ENCODE measurements at places on chromosomes 7 and 10.

GRCh38 chr10:61612450-61612849 is 50.3 kb upstream of the CABCOCO1 start:
- no peak for DNase-seq

GRCh38 chr10:72847681-72848080 is 45.9 kb upstream of the OIT3 start:
- DNase-seq = no peak

GRCh38 chr10:44207160-44207559 is 177.7 kb downstream of the CXCL12 start:
- DNase-seq = no peak

DNA sequence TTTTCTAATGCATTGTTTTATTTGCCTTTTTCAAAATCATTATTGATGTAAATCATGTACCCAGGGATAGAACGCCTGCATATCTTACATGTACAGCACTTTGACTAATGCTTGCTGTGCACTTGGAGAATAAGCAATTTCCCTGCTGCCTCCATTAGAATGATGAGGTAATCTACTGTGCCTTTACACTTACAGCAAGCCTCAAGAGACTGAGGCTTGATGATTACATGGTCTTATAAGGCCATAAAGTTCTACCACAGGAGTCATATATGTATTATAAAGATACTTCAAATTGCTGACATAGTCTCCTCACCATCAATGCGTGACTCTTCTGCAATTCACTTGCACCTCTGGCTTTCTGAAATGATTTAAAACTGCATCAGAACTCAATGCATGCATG is 328.6 kb upstream of the HGF start:
- no peak for DNase-seq

DNA sequence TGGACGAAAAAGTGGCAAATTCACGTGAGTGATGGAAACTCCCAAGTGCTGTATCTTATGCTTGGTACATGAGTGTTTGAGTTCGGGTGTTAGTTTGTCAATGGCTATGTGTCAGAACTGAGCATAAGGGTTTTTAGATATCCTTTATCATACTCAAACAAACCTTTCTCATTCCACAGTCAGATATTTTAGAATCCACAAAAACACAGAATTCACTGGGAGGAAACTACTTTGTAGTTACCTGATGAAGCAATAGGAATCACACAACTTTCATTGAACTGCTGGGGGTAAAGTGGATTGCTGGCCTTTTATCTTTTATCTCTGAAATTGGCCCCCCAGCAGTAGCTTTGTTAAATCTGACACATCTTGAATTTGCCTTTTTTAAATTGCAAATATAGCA is 64.0 kb downstream of the DKK1 start:
- DNase-seq = no peak

- DNase-seq = no peak
Observed at GRCh38 chr7:75644589-75644988, 94.2 kb downstream of the HIP1 start.

GRCh38 chr10:26481914-26482550 is 43.9 kb downstream of the APBB1IP start:
- no peak for DNase-seq

DNA sequence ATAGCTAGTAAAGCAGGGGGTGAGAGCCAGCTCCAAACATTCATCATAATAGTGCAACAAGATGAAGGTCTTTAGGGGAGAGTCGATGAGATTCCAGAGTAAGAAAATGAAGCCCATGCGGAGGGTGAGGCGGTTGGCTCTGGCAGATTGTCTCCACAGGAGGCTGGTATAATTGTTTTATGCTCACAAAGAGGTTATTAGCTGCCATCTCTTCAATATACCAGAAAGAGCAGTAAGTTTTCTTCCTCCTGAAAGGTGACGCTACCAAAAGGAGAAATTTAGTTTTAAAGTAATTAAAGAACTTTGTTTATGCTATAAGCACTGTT is 59.2 kb upstream of the KCNIP2 start:
- DNase-seq = no peak

GRCh38 chr7:151461096-151461941 is 21.4 kb upstream of the CRYGN start:
- DNase-seq = no peak

- DNase-seq = no peak
Observed at GRCh38 chr7:16178092-16178491, 243.2 kb downstream of the CRPPA start.

- no peak for DNase-seq
Observed at GRCh38 chr10:35340975-35341374, 4.7 kb downstream of the CCNY start.

GRCh38 chr10:43863859-43864591 is 215.3 kb upstream of the ZNF32 start:
- no peak for DNase-seq

DNA sequence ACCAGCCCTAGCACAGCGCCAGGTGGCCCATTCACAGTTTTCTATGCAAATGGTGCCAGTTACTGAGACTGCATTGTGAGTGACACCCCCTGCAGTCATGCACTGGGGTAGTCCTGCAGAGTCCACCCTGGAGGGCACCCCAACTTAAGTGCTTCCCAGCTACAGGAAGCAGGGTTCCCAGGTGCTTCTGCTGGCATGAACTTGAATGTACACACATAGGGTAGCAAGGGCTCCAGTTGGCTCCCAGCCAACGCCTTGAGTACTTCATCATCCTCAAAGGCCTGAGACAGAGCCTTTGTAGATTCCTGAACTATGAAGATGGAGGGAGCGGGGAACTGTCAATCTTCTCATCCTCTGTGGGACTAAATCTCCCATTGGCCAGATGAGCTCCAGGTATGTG is 11.5 kb upstream of the NPFFR1 start:
- no peak for DNase-seq

- DNase-seq = no peak
Observed at GRCh38 chr10:2744547-2745200, 322.7 kb upstream of the PFKP start.

GRCh38 chr7:88041583-88041982 is 107.5 kb downstream of the ADAM22 start:
- no peak for DNase-seq

- DNase-seq = peak; percentile 86
Observed at GRCh38 chr10:102119417-102120141, 589 bp downstream of the LDB1 start.

GRCh38 chr10:100888957-100889356 is 23.8 kb upstream of the SLF2 start:
- DNase-seq = peak; percentile 48

DNA sequence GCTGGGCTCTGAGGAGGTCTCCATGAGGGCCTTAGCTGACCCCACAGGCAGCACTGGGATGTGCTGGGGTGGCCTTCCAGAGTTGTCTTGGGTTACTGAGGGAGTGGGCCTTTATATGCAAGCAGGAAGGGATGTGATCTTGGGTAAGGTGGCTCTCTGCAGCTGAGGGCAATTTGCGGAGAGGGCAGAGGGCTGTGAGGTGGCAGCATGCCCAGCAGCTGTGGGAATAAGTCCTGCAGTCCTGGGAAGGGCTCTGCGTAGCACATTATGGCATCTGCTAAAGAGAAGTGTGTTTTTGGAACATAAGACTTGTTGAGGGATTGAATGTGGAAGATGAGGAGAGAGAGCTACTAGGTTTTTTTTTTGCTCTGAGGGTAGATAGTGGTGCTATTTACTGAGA is 99.6 kb upstream of the KMT2E start:
- DNase-seq = no peak

- DNase-seq = no peak
Observed at GRCh38 chr10:91556691-91557566, 75.9 kb downstream of the PPP1R3C start.

GRCh38 chr7:38524786-38525185 is 106.4 kb downstream of the AMPH start:
- no peak for DNase-seq

DNA sequence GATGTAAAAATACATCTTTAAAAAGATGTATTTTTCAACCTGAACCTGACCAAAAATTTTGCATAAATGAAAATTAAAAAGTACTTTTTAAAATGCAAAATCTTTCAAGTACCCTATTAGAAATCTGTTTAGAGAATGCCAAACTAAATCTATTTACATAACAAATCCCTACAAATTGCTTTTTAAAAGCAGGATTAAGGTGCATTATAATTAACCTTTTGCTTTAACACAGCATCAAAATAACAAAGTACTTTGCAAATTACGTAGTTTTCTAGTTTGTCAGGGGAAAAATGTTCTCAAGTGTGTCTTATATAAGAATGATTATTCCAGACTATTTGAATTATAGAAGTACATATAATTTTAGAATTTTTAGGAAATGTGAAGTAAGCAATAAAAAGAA is 160.8 kb downstream of the VPS50 start:
- no peak for DNase-seq

GRCh38 chr7:111049971-111050680 is 40.8 kb upstream of the LRRN3 start:
- no peak for DNase-seq

- DNase-seq = no peak
Observed at GRCh38 chr7:45720989-45721388, 146.8 kb downstream of the ADCY1 start.

- DNase-seq = peak; percentile 20
Observed at GRCh38 chr10:122342293-122343134, 32.0 kb upstream of the PLEKHA1 start.

GRCh38 chr7:81111781-81112540 is 193.1 kb upstream of the SEMA3C start:
- DNase-seq = no peak

DNA sequence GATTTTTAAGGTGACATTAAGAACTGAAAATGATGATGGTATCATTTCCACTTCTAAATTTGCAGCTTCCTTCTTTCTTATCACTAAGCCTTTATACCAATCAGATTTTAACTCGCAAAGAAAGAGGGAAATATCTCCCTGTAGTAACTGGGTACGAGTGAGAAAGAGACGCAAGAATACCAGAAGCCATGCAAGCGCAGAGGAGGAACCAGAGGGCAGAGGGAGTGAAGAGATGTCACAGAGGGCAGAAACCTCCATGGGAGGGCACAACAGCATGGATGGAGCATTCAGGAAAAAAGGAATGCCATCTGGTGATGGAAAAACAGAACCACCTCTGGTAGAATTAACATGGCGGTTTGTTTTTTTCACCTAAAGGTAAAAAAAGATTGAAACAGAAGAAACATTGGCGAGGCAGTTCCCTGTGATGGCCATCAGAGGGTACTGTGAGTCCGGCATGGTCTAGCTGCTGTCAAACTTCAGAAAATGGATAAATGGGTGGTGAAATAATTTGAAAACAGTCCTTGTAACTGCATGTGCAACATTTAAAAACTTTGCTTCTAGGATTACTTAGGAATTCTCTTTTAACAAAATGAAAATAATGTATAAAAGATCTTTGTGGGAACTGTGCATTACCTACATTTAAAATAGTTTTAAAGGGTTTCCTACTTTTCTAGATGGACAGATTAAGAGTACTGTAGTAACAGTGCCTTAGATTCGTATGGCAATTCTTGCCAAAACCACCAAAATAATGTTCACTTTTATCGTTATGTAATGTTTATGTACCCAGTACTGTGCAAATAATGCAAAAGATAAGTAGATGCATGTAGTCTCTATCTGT is 91.8 kb downstream of the ARHGAP12 start:
- DNase-seq = peak; percentile 59

- no peak for DNase-seq
Observed at GRCh38 chr7:101757879-101758278, 59.5 kb upstream of the CUX1 start.

DNA sequence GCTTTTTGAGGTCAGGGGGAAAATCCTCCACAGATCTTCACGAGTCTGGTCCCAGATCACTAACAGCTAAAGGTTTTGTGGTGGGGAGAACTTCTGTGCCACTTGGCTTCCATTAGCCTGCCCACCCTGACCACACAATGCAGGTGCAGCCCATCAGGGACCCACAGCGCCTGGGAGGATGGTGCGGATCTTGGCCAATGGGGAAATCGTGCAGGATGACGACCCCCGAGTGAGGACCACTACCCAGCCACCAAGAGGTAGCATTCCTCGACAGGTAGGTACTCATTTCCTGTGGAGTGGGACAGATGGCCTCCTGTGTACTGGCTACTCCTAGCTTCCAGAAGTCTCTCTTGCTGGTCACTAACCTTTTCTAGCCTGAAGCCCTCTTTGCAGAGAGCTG is 1.5 kb downstream of the FAM241B start:
- no peak for DNase-seq

DNA sequence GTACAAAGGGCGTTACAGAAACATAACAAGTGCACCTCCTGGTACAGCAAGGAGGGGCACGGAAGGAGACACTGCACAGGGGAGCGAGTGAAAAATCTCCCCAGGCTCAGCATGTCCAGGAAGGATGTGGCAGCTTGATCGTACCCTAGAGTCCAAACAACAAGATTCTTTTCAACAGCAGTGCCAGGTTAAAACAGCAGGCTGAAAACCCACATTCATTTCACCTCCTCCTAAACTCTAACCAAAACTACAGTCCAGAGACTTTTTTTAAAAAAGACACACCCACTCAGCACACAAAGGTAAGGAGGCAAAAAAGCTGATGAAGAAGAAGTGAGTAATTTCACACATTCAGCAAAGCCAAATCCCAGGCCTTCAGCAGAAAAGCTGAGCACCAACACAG is 138.8 kb downstream of the SFMBT2 start:
- DNase-seq = no peak

DNA sequence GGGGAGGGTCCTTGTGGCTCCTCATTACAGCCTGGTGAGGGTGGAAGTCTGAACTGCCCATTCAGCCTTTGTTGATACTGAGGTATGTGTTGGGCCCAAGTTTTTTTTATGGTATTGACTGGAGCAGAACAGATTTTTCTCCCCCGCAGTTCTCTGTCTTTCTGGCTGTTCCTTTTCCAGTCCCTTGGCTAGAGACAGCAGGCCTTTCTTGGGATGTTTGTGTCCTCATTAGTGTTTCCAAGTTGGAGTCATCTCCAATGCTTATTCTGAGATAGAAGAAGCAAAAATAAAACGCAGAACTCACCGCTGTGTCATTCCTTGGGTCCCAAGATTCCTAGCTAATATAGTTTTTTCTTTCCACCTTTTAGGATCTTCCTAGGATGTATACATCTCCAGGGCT is 193.3 kb downstream of the RAMP3 start:
- DNase-seq = no peak

DNA sequence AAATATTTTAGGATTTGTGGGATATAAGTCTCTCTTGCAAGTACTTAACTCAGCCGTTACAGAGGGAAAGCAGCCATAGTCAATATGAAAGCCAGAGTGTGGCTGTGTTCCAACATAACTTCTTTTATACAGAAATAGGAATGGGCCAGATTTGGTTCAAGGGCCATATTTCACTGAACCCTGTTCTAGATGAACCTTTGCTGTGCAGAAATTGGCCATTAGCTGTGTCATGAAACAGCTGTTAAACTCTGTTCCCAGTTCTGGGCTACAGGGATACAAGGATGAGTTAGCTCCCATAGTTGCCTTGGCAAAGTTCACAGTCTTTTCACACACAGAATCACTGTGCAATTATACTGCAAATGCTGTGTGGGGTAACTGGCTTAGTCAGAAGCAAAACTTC is 213.9 kb upstream of the LRRN3 start:
- DNase-seq = no peak

- DNase-seq = no peak
Observed at GRCh38 chr7:44391746-44392617, 66.6 kb upstream of the CAMK2B start.

GRCh38 chr10:89351780-89352597 is 24.2 kb downstream of the IFIT3 start:
- DNase-seq = no peak
